ENCODE measurements at places on chromosomes 1 and 21.

DNA sequence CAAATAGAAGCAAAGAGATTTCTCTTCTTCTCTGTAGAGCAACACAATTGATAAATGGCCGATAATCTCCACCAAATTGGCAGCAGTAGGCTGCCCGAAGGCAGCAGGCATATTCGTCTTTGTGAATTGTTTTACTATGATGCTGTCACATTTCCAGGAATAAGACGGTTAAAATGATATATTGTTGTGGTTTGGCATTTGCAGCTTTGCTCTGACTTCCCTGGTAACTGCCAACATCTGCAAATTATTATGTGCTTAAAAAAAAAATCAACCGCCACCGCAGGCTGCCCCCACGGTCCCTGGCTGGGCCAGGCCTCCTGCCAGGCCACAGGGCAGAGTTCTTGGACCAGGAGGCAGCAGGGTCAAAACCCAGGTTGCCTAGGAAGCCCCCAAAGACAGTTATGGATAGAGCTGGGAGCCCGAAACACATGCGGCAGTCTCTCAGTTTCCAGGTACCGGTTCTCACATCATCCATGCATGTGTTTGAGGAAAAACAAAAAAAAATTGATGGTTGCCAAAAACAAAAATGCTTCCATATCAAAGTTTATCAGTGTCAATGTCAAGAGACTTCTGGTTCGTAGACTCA lies 179.3 kb downstream of the ETS2 start:
- DNase-seq: no peak

DNA sequence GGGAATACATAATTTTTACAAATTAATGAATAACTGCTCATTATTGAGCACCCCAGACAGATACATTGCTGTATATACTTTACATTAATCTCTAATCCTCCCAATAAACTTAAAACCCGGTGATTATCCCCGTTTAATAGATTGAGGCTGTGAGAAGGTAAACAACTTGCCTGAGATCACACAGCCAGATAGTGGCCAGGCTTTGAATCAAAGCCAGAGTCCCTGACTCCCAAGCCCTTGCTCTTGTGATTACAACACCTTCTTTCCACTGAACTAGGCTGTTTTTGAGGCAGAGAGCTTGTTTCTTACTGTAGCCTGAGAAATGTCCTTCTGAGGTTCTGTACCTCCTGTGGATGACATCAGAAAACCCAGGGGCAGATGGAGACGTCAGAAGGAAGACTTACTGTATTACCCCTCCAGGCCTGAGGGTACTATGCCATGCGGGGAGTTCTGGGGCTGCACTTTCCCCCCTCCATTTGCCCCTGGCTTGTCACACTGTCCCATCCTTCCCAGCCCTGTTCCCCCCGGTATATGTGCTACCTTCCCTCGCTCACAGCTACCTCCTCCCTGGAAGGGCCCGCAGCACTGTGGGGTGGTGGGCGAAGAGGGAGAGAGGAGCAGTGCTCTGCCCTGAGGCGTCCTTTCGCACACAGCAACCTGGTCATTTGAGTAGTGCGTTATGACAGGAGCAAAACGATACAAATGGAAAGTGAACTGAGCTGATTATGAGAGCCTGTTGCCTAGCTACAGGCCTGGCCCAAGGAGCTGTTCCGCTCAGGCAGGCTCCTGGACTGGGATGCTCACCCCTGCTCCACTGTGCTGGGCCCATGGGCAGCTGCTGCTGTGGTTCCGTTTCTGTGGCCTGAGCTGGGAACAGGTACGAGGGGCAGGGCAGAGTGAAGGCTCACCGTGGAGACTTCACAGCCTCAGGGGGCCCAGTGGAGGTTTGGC lies 4.6 kb downstream of the KCNC4 start:
- no peak for DNase-seq

GRCh38 chr1:21368515-21369289 lies 71.2 kb upstream of the NBPF3 start:
- no peak for DNase-seq

GRCh38 chr21:42262831-42263231 lies 43.9 kb downstream of the ABCG1 start:
- DNase-seq: no peak

- DNase-seq: no peak
Observed at GRCh38 chr1:166511761-166512160, 327.5 kb upstream of the POGK start.
